CD4-positive, alpha-beta T cell treated with Interleukin-4 for 1 hour (primary cell): ENCODE measurements at places on chromosomes 11 and 22.

- no peak for DNase-seq
Measured at GRCh38 chr11:120186774-120187591, 23.8 kb upstream of the OAF start.

DNA sequence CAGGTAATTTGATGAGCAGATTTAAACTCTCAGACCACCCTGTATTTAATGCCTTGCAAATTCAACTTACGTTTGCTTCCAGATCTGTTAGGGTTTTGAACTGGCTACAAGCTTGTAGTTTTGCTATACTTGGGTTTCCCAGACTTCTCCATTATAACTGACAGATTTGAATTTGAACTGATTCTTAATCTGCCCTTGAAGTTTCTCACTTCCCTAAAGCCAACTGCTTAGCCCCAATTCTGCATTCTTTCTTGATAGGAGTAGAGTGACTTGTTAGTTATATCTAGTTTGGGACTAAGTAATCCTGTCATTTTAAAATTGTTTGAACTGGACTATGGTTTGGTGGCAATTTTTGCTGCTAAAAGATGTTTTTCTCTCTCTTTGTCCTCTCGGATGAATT lies 9.7 kb downstream of the LAYN start:
- no peak for DNase-seq

DNA sequence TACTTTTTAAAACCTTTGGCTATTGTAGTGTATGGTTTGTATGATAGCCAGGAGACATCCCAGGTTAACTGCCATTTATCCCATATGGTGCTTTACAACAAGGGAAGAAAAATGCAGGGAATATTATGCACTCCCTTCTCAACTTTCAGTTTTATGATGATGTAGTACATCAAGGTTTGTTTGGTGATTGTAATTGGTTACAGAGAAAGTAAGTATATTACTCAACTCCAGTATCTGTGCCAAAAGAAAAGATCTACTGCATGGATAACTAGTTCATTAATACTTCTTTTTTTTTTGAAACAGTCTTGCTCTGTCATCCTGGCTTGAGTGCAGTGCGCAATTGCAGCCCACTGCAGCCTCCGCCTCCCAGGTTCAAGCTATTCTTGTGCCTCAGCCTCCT lies 65.3 kb downstream of the BCL2L13 start:
- no peak for DNase-seq

- no peak for DNase-seq
Measured at GRCh38 chr11:74754507-74755252, 6.0 kb downstream of the RNF169 start.

GRCh38 chr22:22380098-22381030 lies 128.2 kb downstream of the ZNF280B start:
- DNase-seq, result peak; percentile 62

GRCh38 chr11:59145534-59145933 lies 2.9 kb downstream of the FAM111A start:
- no peak for DNase-seq

DNA sequence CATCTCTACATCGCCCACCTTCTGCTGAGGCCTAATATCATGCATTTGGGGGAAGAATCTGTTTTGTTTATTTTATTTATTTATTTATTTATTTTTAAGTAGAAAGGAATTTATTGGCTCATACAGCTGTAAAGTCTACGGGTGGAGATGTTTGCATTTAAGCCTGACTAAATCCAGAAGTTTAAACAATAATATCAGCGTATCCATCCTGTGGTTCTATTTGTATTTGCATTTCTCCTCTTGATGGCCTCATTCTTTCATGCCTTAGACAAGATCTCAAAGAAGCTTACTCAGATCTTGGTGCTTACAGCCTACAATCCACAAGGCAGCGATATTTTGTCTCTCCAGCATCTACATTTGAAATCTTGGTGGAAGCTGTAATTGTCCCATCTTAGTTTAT lies 67.1 kb upstream of the CARD18 start:
- no peak for DNase-seq

DNA sequence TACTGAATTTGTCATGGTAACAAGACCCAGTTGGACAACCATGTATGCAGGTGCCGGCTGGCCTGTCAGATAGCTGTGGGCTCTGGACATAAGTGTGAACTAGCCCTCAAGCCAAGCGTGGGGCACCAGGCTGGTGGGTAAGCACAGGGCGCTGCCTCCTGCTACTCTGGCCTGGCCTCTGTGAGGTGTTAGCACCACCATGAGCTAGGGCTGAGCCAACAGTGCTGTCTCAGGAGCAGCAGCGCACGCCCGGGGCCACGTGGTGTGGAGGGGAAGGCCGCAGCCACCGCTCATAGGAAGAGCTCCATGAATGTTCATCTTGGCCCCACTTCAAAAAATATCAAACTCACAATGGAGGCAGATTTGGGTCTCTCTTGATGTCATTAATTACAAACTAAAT lies 35.3 kb upstream of the GNB1L start:
- no peak for DNase-seq

- no peak for DNase-seq
Measured at GRCh38 chr11:111554532-111554931, 14.0 kb downstream of the LAYN start.

GRCh38 chr11:103949781-103950180 lies 86.7 kb upstream of the DDI1 start:
- DNase-seq, result no peak

DNA sequence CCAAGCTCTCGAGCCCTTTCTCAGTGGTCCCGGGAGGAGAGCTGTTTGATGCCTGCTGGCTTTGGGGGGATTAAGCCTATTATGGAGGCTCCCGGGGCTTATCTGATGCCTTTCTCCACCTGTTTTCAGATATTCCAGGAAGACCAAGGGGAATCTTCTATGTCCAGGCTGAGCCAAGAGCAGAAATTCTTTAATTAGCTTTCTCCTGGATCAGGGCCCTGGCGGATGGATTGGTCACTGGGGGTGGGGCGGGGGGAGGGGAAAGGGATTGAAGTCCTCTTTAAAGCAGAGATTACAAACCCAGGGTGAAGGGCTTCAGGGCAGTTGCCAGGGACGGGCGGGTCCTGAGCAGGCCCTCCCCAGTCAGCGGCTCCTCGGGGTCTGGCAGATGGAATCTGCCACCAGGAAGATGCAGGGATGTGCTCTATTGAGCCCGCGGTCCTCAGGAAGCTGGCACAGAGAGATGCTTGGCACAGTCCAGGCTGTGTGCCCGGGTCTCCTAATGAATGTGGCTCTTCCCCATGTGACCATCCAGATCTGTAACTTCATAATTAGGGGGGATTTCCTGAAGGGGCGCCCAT lies 33.6 kb downstream of the MACROD1 start:
- DNase-seq, result no peak

GRCh38 chr11:35525501-35526175 lies at the start of gene PAMR1:
PAMR1 (minus strand) TSS chr11:35525616; CDS start chr11:35525585, 31 bp downstream.
- no peak for DNase-seq

GRCh38 chr22:32622004-32622743 lies 147.6 kb downstream of the FBXO7 start:
- no peak for DNase-seq

DNA sequence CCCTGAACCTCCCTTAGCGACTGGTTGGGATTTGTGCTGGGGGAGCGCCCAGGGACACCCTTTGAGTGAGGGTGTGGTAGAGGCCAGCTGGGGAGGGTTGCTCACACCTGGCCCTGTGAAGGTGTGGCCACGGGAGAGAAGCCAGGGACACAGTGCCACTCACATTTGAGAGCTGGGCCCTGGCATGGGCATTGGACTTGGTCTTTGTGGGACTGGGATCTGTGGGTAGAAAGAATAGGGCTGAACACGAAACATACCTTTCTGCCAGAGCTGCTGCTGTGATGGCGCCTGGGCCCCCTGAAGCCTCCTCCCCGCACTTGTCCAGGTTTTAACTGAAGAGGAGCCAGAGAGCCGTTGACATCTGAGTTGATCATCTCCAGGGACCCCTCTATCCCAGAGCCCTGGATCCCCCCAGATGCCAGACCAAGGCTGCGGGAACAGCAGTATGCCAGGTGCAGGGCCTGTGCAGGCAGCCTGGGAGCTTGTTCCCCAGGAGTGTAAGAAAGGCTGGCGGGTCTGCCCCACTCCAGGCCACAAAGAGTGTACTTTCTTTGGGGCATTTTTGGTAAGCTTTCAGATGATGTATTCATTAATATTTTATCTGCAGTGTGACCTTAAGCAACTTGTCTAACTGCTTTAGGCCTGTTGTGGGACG lies 284.1 kb downstream of the TBC1D22A start:
- DNase-seq, result no peak

DNA sequence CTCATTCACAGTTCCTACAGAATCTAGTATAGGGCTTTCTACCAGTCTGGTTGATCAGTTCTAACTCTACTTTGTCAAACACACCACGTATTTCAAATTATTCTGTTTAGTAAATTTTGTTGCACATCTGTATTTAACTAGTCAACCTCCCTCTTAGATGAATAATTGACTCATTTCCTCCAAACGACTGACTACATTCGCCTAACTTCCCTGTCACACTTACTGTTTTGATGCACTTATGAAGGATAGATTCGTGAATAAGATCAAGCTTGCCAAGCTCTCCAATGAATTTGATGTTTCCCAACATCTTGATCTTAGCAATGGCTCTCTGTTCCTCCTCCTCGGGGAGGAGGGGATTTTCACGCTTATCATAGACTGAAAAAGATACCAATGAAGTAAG lies 5.0 kb downstream of the EIF4G2 start:
- DNase-seq, result no peak

DNA sequence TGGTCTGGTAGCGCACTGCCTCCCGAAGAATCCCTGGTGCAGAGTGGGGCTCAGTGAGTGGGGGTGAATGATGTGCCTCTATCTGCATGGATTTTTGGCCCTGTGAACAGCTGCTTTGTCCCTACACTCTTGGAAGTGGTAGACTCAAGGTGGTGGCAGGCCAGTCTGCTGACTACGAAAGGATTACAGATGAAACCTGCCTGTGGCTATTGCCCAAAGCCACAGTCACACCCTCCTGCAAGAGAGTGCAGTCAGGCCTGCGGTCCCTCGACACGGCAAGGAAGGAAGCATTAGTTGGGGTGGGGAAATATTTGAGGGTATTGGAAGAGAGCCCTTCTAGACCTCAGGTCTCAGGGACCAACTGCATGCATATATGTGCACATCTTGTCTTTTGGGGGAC lies 63.7 kb downstream of the DSCAML1 start:
- DNase-seq, result no peak

DNA sequence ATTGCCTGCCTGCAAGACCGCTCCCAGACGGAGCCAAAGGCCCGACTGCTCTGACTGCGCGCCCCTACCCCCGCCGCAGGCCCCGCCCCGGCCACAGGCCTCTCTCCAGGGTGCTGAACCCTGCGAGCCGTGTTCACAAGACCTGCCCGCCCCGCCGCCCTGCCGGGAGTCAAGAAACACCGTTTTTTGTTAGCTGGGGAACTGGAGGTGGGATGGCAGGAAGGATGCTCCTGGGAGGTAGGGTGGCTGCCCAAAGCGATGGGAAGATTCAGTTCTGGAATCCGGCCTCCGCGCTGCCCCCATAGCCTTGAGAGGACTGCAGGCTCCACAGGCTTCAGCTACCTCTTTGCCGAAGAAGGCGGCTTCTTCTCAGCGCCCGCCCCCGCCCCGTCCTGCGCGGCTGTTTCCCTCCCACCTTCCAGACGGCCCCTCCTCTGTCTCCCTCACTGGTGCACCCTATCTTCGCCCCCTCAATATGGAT lies 2.7 kb upstream of the PDE2A start:
- DNase-seq, result peak; percentile 58

- DNase-seq, result no peak
Measured at GRCh38 chr11:16759857-16760508, 21.5 kb downstream of the C11orf58 start.

GRCh38 chr11:62458212-62459002 lies 39.6 kb downstream of the SCGB1A1 start:
- DNase-seq, result no peak

GRCh38 chr11:21774212-21774611 lies 418.7 kb upstream of the ANO5 start:
- no peak for DNase-seq

DNA sequence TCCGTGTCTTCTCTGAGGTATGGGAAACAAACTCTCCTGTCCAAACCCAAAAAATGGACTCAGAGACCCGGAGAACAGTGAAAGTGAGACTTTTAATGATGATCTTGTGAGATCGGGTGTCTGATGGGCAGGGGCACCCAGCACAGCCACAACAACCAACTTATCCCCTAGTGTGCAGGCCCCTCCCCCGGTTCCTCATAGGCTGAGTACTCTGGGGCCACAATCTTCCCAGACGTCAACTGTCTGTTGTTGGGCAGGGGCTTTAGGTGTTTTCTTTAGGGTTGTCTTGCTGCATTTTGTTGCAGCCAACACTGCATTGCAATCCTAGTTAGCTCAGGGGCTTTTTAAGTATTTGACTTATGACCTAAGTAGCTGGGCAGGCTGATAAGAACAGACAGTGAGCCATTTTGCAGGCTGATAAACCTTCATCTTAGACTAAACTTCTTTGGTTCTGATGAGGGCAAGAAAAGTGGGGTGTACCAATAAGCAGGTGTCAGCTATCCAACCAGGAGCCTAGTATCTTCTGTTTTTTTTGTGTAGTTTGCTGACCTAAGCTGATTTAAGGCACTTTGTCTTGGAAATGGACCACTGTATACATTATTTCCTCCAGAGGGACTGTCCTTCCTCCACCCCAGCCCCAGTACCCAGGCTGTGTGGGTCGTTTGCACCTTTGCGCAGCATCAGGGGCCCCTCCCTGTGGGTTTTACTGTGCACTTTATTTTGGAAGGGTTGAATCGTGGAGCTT lies 1323.6 kb downstream of the TBC1D22A start:
- DNase-seq, result no peak

GRCh38 chr11:109604481-109605400 lies 182.8 kb downstream of the C11orf87 start:
- DNase-seq, result no peak

DNA sequence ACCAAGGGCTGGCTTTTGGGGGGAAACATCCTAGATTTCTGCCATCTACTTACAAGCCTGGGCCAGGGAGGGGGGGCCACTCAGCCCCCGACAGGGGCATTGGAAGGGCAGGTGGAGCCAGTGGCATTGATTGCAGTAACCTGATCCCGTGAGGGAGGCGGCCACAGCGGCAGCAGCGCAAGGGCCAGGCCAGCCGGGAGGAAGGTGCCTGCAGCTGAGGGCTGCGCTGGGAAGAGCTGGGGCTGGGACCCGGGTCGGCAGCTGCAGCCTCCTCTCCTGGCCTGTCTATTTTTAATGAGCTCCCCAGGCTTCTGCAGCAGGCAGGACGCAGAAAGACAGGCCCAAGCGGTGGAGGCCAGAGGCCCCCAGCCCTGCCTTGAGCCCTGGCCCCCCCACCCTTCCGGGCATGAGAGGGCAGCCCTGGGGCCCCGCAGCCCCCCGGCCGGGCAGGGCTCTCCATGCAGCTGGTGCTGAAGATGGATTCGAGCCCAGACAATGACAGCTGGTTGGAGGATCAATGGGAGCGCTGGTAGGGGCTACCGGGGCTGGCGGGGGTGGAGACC lies 10.6 kb downstream of the FREY1 start:
- no peak for DNase-seq

DNA sequence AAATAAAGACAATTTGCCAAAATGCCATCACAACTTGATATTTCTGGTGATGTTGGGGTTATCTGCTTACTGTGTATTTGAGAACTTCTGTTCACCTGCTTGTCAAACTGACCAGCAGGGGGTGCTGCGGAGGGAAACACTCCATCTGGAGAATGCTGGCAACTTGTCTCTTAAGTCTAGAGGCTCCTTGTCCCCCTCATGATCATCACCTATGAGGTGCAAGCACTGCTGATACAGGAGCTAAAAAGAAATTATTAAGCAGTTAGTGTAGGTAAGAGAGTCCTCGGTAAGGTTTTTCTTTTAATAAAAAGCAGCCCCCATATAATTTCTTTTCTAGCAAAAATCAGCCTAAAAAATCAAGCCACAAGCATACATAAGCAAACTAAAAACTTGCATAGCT lies 32.7 kb upstream of the GLYATL1B start:
- peak; percentile 76 for DNase-seq
